ENCODE measurements at places on chromosomes 12 and 14.

- DNase-seq, result no peak
These were observed 18.9 kb upstream of the C12orf71 start for GRCh38 chr12:27101290-27101689.

GRCh38 chr12:126268222-126268621 lies 1203.0 kb downstream of the AACS start:
- DNase-seq, result no peak

DNA sequence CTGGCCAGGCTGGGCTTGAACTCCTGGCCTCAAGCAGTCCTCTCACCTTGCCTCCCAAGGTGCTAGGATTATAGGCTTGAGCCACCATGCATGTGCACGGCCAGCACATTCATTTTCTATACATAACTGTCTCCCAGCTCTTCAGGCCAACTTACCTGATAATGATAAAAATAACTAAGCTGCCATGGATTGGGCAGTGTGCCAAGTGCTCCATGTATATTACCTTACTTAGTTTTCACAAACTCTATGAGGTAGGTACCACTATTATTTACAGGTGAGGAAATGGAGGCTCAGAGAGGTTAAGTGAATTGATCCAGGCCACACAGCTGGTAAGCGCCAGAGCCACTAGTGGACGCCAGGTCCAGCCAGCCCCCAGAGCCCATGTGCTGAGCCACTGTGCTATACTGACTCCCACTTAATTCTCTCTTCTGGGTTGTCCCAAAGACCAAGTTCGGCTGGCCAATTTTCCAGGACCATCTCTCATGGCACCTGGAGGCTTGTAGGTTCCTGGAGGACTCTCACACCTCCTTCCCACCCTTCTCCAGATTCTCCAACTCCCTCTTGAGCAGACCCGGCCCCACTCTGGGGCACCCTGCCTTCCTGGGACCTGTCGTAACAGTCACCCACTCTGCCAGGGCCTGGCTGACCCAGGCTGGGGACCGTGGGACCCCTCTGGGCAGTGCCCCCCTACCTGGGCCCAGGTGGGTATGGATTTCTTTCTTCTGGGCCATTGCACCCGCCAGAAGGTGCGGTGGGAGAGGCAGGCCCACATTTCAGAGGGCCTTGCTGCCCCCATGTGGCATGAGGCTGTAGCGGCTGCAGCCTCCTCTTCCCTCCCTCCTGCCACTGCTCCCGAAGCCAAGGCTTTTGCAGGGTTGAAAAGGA lies 30.2 kb upstream of the CIPC start:
- DNase-seq, result no peak

- DNase-seq, result no peak
These were observed 56.8 kb downstream of the CRADD start for GRCh38 chr12:93733928-93734327.

GRCh38 chr14:56490379-56490778 lies 89.2 kb upstream of the TMEM260 start:
- DNase-seq, result peak; percentile 9

GRCh38 chr12:29944269-29945000 lies 160.7 kb upstream of the TMTC1 start:
- no peak for DNase-seq

GRCh38 chr12:47990351-47991105 lies 13.7 kb downstream of the COL2A1 start:
- DNase-seq, result no peak

DNA sequence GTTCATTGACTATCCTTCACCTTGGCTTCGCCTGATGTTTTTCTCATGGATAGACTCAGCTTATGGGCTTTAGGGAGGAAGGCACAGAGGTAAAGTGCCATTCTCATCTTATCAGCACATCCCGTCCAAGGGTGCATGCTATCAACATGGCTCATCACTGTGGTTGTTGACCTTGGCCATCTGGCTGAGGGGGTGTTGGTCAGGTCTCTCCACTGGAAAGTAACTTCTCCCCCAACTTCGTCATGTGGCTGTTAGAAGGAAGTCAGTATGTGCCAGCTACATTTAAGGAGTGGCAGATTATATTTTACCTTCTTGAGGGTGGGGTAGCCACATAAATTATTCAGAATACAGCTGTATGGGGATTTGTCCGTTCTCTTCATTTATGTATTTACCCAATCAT lies 68.9 kb downstream of the EML1 start:
- DNase-seq, result peak; percentile 14

DNA sequence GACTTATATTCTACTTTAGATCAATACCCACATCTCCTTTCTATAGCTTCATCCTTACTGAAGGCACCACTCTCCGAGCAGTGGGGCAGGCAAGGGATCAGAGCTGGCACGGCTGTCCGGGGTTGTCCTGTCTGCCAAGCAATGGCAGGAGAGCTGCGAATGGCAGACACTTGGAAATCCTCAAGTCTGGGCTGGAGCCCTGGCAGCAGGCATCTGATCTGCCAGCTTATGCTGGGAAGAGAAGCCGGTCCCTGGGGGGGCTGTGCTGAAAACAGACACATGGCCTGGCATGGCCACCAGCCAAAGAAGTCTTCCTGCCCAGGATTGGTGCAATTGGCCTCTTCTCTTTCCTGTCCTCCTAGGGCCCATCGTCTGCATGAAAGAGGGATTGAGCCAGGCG lies 280.2 kb upstream of the PWP1 start:
- no peak for DNase-seq

DNA sequence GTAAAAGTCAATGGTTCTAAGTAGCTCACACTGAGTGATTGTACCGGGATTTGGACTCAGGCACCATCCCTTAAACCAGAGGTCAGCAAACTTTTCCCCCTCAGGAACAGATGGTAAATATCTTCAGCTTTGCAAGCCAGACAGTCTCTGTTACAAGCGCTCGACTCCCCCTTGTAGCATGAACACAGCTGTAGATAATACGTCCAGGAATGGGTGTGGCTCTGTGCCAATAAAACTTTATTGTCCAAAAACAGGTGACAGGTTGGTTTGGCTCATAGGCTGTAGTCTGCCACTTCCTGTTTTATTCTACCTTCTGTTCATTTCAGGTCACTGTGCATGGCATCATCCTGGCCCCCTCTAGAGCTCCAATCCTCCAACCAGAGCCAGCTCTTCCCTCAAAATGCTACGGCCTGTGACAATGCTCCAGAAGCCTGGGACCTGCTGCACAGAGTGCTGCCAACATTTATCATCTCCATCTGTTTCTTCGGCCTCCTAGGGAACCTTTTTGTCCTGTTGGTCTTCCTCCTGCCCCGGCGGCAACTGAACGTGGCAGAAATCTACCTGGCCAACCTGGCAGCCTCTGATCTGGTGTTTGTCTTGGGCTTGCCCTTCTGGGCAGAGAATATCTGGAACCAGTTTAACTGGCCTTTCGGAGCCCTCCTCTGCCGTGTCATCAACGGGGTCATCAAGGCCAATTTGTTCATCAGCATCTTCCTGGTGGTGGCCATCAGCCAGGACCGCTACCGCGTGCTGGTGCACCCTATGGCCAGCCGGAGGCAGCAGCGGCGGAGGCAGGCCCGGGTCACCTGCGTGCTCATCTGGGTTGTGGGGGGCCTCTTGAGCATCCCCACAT lies 7.6 kb downstream of the BDKRB1 start:
- no peak for DNase-seq

- DNase-seq, result no peak
These were observed 726 bp downstream of the ZFHX2 start for GRCh38 chr14:23550812-23551265.

DNA sequence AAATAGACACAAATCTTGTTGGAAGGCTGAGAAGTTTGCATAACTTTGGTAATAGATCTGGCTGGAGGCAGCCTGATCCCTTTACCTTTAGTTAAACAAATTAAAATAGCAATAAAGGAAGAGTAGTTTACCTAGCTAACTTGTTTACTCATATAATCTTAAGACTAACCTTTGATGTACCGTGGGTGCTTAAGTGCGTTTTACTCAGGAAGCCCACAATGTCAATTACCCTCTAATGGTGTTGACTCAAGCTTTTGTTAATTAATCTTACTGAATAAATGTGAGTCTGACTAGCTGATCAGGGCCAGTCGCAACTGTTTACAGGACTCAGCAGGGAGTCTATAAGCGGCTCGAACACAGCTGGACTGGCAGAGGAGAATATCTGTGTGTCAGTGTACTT lies 51.5 kb downstream of the FAR2 start:
- DNase-seq, result no peak

DNA sequence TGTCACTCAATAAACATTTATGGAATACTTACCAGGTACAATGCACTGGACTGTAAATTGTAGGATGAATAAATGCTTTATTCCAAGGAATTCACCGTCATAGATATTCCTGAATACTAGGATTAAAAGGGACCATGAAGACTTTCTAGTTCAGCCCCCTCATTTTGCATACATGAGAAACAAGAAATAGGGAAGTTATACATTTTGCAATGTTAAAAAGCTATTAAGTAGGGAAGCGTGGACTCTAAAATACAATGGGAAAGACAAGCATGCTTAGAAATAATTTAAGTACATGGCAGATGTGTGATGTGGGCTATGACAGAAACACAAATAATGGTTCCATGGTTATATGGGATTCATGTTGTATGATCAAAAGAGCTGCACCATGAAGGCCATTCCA lies 89.4 kb upstream of the SYT10 start:
- no peak for DNase-seq

DNA sequence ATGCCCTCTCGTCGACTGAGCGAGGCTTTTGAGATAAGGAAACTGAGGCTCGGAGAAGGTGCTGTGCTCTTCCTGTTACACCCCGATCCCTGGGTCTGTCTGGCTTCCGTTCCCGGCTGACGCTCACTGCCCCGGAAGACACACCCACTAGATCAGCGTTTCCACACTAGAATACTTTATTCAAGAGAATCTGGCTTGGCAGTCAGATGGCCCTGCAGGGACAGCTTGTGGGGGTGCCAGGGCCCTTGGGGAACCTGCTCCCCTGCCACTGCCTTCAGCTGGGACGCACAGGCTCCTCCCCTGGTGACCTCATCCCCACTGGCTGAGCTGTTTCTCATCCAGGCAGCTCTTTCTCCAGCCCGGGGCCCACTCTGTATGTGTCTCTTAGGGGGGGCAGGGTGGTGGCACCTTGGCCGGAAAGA lies 13.7 kb downstream of the PGF start:
- no peak for DNase-seq

DNA sequence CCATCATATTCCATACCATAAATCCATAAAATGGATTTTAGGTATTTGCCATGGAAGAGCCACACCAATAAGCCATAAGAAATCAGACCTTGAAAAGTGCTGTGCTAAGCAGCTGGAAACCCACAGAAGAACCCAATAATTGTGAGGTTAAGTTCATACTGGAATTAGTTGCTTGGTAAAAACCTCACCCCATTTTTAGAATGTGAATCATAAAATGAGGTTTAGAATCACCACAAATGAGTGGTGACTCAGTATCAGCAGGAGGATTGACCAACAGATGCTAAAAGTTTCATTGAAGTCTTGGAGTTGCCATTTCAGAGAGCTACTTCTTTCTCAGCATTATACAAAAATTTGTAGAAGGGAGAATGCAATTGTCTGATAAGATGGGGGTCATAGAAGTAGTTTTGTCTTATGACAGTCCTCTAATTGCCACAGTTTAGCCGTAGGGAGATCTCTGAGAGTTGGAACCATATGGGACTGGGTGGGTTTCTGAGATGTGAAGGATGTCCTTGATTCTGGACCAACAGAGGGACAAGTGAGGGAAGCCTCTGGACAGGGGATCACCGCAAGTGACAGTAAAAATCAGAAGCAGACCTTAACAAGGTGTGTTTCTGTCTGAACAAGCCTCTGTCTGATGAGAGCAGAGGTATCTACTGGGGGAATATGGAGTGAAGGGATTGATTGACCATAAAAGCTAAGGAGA lies 1.4 kb upstream of the STON2 start:
- peak; percentile 50 for DNase-seq

- DNase-seq, result no peak
These were observed 58.1 kb downstream of the FSCB start for GRCh38 chr14:44448951-44449358.

GRCh38 chr12:47312808-47313426 lies 233.2 kb upstream of the AMIGO2 start:
- no peak for DNase-seq

GRCh38 chr12:24595652-24596235 lies 353.2 kb downstream of the BCAT1 start:
- DNase-seq, result no peak

- no peak for DNase-seq
These were observed 66.7 kb upstream of the STXBP6 start for GRCh38 chr14:25116607-25117006.

DNA sequence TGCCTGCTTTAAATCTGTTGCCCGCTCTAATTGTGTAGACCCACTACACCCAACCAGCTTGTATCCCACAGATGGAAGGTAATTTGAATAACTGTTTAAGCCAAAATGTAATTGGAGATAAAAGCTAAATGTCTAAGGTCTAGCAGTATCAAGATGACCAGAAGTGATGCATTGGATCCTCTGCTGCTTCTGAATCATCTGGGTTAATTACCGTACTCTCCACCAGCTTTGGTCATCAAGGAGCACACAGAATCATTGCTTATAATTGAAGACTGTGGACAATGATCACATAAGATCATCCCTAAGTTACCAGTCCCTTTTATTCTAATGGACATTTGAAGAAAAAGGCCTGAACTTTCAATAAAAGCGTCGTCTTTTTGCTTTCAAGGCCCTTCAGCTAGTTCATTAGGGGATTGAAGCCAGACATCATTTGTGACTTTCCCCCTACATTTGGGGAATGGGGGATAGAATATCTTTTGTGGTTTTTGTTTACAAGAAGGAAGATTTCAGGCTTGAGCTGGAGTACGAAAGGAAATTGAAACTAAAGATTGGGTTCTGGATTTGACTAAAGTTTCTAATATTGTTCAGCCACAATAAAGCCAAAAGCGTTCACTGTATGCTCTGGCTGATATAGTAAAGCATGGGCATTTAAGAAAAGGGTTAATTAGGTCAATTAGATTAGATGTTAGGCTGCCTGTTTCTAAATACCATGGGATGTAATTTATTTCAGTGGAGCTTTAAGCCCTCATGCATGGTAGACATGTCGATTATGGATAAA lies 123.2 kb downstream of the CHST11 start:
- DNase-seq, result no peak

GRCh38 chr12:57842342-57843294 lies 3.9 kb downstream of the CTDSP2 start:
- DNase-seq, result no peak

DNA sequence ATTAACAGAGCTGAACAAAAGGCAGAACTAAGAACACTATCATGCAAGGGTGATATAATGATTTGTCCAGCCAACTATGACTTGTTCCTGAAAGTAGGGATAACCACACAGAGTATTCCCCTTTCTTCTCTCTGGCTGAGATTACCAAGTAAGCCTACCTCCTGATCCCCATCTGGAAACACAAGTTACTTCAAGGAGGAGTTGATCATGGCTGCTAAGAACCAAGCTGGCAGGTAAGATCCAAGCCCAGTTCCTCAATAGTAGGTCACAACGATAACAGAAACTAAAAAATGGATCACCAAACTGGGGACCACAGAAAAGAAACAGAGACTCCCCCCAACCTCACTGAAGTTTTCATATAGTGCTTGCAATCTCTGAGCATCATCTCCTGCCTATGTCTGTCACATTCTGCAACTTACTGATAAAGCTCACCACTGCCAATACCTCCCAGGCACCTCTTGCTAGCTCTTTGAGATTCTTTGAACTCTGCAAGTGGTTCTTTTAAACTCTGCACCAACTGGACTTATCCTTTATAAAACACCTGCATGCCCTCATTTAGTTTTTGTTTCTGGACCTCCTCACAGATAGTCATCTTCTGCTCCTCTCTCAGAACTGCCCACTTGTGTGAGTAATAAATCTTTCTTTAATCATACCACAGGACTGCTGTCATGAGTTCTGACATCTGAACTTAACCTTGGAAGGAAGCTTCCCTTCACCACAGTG lies 76.6 kb downstream of the LRP6 start:
- no peak for DNase-seq
